Pons (tissue), 1 donor: ENCODE measurements at places on chromosomes 2 and 18.

GRCh38 chr18:44410740-44411139, 269.9 kb upstream of the SETBP1 start:
- no peak for DNase-seq

- no peak for DNase-seq
Observed at GRCh38 chr2:15557887-15558311, 3.2 kb downstream of the NBAS start.

DNA sequence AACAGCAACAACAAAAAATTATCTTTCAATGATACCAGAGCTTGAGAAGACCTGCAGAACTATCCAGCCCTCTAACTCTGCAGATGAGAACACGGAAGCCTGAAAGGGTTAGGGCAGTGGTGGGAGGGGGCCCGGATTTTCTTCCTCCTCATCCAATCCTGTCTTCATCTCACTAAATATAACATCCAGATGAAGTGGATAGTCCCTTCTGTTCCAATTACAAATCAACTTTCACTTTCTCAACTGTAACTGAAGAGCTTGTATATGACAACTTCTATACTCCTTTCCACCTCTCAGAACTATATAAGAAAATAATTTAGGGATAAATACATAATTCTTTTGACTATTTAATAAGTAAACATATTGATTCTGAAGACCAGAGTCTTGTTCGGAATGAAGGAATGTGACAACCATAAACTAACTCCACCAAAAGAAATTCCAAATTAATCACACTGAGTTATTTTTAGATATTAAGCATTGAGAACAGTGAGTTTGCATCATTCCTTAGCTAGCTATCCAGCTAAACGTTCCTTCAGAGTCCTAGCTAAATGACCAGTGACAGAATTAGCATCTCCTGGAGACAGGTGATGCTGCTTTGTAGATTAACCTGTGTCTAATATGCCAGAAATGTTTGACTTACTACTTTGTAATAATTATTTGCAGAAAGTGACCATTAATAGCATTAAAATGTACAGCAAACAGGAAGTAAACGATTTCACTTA, 32.7 kb downstream of the SFT2D3 start:
- no peak for DNase-seq

DNA sequence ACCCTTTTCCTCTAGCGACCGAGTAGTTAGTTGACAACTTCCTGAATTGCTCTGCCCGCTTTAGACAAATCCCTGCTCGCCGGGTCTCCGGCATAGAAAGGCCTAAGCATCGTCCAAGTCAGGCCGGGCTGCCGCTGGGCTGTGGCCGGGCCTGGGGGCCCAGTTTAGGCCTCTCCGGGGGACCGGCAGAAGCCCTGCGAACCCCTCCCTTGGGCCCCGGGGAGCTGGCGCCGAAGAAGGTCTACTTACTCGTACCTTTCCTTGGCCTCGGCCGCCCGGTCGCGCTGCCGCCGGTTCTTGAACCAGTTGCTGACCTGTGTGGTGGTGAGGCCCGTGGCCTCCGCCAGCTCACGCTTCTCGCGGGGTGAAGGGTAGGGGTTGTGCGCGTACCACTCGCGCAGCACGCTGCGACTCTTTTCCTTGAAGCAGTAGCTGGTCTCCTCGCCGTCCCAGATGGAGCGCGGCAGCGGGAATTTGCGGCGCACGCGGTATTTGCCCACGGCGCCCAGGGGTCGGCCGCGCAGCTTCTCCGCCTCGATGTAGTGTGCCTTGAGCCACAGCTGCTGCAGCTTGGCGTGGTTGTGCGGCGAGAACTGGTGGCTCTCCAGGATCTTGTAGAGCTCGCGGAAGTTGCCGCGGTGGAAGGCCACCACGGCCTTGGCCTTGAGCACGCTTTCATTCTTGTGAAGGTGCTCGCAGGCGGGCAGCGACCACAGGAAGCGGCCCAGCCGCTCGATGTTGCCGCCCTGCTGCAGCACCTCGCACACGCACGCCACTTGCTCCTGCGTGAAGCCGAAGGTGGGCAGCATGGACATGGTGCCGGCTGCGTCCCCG, 739 bp downstream of the SIX2 start:
- DNase-seq = no peak

GRCh38 chr2:71492112-71492511, 38.8 kb downstream of the DYSF start:
- no peak for DNase-seq

DNA sequence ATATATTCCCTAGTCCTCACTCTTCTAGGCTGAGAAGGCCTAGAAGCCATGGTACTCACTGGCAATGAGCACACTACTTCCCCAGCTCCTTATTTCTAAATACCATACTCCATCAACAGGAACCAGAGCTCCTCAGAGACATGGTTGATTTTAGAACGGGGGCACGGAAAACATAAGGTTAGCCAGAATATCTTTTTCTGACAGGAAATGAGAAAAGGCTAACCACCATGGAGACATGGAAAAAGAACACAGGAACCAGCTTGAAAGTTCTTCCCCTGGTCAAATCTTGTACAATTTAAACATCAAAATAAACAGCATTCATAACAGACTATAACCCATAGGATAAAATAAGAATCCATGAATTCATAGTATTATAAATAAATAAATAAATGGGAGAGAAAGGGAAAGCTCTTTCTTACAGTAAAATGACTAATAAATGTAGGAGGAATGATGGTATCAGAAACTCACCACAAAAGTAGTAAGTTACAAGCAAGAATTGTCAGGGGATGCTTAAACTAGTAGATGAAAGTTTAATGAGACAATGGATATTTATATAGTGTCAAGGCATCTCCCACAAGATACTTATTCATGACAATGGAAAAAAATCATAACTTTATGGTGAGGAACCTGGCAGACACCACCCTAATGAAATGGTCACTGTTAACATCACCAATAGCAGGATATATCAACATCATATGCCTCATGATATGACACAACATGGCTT, 20.6 kb upstream of the GCC2 start:
- no peak for DNase-seq

DNA sequence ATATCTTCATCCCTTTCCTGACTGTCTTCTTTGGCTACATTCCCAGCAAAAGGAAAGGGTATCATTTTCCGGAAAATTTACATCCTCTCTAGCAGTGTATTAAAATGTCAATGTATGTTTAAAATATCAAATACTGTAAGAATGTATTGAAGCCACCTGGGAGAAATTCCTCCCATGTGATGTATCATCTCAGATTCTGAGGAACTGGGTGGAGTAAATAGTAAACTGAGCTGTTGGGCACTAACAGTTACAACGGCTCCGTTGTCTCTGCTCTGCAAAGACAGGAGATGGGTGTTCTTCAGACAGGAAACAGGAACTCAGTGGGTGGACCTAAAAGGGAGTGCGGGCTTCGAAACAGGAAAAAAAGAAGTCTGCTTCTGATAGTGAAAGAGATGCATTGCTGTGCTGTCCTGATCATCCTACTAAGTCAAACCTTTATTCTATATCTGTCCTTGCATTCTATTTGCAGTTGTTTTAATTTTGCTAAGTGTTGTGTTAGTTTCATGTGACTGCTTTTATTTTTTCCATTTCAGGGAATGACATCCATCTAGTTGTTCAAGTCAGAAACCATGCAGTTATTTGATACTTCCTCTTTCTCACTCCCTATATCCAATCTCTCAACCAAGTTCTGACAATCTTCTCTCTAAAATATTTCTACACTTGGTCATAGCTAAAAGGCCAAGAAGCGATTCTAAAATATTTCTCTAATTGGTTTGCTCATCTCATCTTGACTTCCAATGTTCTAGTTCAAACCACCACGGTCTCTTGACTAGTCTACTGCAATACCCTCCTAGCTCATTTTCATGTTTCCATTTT, 19.4 kb downstream of the DOK1 start:
- DNase-seq = peak; percentile 73

DNA sequence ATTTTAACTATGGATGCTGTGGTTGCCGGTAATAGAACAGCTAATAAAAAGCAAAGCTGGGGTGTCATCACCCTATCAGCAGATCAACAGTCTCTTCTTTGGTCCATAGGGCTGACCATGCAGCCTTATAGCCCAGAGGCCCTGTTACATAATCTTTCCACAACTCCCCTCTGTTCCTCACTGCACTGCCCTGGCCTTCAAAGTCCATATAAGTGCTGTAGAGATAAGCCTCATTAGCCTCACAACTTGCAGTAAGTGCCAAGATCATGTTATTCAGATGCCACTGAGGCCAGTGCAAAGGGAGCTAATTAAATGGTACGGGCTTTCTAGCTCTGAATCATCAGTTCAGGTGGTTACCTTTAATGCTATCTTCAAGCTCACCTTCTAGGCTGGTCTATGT, 89.7 kb upstream of the CXCR4 start:
- DNase-seq = no peak

- no peak for DNase-seq
Observed at GRCh38 chr2:6442252-6442985, 423.3 kb downstream of the CMPK2 start.

- no peak for DNase-seq
Observed at GRCh38 chr18:34767601-34768027, 57.5 kb downstream of the DTNA start.

DNA sequence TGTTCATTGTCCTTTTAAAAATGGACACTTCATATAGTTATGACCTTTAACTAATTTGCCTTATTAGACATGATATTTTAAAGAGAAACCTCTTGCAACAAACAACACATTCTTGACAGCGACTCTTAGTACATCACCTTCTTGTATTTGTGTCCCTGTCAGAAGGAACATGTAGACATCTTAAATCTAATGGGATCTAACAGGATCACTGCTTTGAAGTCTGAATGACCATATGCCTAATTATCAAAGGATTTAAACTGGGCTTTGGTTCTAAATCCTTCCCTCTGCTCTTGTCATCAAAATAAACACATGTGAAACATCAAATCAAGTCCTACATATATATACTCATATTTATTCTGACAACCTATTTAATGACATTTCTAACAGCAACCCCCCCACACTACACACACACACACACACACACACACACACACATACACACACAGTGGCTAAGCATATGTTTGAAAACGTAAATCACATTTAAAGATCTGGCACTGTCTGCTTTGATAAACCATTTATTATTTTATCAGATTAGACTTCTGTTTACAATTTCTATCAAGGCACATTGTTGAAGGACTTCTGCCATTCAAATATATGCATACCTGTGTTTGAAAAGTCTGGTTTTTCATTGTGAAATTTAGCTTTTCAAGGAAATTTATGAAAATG, 4.2 kb downstream of the GALNT13 start:
- DNase-seq = no peak

DNA sequence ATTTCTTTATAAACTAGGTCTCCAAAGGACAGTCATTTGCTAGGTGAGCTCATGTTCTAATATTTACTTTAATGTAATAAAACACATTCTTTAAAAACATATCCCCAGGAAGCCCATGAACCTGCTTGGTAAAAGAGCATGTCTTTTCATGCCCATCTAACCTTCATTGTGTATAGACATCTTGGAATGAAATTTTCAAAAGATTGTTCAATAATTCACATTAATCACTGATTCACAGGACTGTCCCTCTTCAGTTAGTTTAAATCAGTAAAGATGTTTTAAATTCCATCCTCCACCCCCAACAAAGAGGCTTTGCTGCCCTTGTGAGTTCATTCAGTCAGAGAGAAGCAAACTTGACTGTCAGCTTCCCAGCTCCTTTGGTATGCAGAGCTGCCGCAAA, 633.4 kb upstream of the CELF4 start:
- no peak for DNase-seq

DNA sequence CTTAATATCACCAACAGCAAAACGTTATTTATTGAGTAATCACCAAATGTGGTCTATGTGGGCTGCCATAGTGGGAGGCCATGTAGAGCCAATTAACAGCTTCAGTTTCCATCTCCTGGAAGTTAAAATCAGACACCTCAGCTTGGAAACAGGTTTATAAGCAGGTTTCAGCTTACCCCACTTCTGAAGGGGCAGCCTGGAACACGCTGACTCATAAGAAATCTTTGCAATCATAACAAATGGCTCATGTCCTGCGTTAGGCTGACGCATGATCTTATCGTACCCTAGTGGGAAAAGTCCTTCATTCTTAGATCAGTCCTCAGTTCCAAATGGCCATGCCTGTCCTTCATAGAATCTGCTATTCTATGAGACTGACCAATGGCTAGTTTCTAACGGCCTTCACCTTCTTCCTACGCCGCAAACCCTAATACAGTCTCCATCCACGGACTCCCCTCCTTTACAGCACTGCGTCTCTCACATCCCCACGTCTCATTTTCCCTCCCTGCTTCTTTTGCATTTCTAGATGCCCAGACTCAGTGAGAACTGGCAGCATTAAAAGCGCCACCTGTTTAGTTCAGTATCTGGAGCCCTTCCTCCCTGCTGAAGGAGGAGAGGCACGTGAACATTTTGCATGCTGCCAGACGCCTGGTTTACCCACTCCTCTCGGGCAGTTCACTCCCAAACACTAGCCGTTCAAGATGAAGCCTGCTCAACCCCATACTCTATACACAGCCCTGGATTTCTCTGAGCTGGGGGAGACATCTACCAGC, 24.2 kb upstream of the BZW1 start:
- no peak for DNase-seq
